Right ventricle myocardium inferior (tissue), 1 donor: ENCODE measurements at places on chromosomes 1 and 21. TPM values are rescaled to one million over a fixed set of nuclear protein-coding genes. Genes with fewer than 3 reads are reported as not detected.
A peak's percentile ranks its signal among the peaks of the same experiment; 100 is the strongest.

RCOR3 gene
- total RNA-seq = 46.5 TPM

KIF2C gene
- total RNA-seq = 0.87 TPM

ADGRB2 gene
- 16.1 TPM for total RNA-seq

CNKSR1 gene
- total RNA-seq = 1.8 TPM

GPA33 gene
- total RNA-seq = 0.62 TPM

TMEM52 gene
- 1.2 TPM for total RNA-seq

CAPZA1 gene
- total RNA-seq = 30.5 TPM

DNA sequence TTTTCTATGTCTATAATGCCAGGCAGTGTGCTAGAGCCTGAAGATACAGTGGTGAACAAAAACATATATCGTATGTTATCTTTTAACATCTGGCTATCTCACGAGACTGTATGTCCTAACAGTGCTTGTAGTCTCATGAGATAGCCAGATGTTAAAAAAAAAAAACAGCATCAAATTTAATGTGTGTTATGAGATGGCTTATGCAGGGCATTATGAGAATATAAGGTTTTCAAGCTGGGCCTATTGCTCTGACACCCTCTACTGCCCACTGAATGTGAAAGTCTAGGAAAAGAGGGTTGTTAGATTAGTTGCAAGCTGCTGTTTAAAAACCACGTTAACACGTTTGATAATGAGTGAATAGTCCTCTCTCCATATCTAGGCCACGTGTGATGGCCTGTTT, 109.8 kb downstream of the CACHD1 start:
- DNase-seq = no peak

GRCh38 chr1:160256396-160257046, 5.8 kb downstream of the DCAF8 start:
- DNase-seq = no peak

DNA sequence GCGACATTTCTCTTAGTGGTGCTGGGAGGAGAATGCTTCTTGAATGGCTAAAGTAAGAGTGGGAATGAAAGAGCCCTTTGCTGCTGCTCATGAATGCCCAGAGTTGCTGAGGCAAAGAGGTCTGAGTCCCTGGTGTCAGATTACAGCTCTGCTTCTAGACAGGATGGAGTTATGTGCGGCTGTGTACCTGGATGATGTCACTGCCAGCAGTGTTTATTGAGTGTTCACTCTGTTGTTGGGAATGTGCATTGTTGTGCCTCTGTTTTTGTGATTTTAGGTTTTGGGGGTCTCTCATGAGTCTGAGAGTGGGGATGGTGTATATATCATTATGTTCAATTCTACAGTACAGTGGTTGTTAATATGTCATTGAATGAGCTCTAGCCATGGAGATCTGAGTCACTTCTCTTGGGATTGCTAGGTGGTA, 2.7 kb downstream of the CDC14A start:
- no peak for DNase-seq

- peak; percentile 91 for DNase-seq
Measured at GRCh38 chr1:21334214-21335087, 44.2 kb upstream of the ECE1 start.

GRCh38 chr1:205604825-205605505, 26.8 kb downstream of the ELK4 start:
- no peak for DNase-seq

GRCh38 chr1:207084701-207085180, 3.9 kb upstream of the C4BPB start:
- DNase-seq = no peak

DNA sequence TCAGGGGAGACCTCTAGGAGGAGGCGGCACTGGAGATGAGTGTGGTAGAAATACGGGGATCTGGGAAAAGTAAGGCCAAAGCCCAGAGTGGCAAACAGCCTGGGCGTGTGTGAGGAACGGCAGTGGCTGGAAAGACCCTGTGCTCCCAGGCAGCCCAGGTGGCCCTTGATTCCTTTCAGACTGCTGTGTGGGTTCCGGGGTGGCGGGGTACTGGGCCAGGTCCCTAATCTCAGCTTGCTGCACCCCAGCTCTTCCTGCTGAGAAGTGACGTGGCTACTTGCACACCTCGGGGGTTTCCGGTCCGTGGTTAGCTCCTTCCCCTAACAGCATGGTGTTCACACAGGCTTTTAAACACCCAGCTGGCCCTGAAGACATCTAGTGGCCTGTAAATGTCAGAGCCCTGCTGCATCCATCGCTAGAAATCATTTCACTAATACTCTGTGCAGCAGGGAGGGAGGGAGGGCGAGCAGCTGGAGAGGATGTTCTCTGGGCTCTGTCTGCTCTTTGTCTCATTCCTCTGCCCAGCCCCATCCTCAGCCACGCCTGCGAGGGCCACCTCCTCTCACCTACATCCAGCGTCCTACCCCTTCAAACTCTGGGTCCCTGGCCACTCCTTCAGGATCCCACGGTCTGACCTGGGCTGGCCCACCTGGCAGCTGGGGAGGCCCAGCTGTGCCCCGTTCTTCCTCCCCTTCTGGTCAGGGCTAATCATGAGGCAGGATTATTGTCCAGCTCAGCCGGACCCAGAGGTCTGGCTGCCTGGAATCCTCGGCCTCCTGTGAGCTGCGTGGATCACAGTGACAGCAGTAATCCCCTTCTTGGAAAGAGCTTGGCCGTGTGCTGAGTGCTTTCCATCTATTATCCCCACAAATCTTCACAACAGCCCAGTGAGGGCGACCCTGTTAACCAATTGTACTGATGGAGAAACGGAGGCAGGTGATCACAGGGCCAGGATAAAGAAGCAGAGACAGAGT, 7.2 kb downstream of the ZDHHC18 start:
- peak; percentile 83 for DNase-seq

DNA sequence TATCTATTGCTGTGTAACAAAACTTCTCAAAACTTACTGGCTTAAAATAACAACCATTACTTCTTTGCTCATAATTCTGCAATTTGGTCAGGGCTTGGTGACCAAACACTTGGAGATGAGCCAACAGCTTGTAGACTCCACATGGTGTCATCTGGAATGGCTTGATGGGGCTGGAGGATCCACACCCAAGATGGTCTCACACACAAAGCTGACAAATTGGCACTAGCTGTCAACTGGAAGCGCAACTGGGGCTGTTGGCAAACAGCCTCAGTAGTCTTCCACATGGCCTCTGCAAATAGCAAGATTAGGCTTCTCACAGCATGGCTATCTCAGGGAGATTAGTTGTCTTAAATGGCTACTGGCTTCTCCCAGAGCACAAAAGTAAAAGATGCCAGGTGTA, 27.1 kb upstream of the MTF2 start:
- DNase-seq = no peak

- DNase-seq = no peak
Measured at GRCh38 chr1:210362526-210362925, 33.8 kb downstream of the HHAT start.

DNA sequence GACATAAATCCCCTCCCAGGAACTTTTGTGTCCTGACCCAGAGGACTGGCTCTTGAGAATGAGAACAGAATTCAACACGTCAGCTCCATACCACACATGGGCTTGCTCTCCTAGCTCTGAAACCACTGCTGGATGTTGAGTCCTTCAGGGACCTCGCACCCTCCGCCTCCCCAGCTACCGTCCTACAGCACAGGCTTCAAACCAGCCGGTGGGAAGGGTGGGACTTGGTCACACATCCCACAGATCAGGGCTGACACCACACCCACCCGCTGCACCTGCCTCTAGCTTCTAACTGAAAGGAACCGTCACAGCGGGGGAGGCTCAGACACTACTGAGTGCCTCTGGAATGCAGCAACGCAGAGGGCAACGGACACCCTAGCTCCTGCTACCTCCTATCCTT, 24.0 kb downstream of the MRAP start:
- DNase-seq = no peak

- peak; percentile 59 for DNase-seq
Measured at GRCh38 chr21:45417256-45417950, 12.4 kb downstream of the COL18A1 start.

DNA sequence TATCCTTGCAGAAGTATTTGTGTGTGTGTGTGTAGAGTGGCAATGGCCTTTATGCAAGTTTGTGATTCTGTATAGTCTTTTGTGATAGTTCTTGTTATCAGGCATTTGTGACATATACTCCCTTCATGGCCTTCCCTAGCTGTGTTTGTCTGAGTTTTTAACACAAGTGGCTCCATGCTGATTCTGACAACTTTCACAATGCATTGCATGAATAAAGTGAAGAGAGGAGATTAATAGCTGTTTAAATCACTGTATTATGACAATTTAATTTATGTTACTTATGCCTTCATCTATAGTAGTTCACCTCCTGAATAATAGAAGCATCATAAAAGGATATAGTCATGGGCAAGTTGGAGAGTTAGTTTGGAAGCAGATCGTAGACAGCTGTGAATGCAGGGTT, 17.2 kb upstream of the MCOLN3 start:
- no peak for DNase-seq

DNA sequence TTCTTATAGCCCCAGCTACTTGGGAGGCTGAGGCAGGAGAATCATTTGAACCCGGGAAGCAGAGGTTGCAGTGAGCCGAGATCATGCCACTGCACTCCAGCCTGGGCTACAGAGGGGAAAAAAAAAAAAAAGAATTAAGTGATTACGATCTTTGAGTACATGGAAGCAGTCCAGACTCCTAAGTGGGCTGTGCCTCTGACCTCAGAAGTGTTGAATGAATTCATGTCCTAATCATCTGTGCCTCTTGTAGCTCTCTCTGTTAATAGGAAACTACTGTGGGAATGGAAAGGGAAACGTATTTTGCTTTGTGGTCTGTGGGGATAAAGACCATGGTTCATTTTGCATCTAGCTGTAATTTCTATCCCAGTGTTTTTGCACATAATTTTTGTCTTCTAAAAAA, 8.4 kb upstream of the IVNS1ABP start:
- no peak for DNase-seq

DNA sequence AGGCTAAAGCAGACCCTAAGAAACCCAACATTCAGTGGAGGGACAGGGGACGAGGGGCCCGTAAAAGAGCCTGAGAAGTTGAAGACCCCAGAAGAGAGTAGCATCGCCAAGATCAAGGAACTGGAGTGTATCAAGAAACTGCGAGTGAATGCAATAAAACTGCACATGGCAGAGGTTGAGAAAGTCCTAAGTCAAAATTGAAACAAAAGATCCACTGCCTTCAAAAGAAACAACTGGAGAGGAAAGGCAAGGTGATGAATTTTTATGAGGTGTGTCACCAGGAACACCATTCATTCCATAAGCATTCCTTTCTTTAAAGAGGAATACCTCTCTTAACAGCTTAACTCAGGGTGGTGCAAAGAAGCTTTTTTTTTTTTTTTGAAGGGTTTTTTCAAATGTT, 38.3 kb upstream of the ADORA3 start:
- no peak for DNase-seq

DNA sequence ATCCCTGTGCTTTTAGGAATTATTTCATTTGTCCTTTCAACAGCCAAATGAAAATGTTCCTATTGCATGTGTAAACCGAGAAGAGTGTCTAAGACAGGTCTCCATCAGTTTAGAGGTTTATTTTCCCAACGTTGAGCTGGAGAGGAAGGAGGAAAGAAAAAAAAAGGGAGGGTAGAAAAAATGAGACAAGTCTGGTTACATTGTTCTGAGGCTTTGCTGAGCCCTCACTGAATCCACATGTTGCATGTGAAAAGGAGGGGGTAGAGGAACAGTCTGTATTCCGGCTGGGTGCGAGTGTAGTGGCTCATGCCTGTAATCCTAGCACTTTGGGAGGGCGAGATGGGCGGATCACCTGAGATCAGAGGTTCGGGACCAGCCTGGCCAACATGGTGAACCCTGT, 19.2 kb upstream of the PDIK1L start:
- DNase-seq = no peak

DNA sequence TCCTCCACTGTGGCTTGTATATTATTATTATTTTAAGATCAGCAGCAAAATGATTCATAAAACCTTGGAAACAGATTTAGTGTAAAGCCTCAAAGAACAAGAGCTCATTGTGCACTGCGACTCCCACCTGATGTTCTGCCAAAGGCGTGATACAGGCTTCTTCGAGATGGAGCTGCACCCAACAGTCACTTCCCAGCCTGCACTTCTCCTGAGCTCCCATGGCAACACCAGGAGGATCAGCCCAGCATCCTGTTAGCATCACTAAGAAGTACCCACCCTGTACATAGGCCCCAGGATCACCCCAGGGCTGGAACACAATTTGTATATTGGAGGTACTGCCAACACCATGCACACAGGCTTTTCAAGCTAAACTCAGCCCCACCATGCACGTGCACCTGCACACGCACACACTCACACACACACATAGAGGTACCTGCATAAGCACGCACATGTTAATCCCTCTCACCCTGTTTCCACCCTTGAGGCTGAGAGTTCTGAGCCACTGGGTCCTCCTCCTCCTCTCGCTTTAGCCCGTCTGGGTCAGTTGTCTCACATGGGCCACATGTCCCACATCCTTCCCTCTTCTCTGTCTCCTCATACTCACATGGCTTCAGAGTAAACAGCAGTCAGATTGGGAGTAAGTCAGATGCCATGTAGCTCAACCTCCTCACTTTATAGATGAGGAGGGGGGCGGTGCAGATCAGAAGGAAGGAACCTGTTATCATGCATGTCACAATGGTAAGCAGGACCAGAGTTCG, 281.9 kb upstream of the POU3F1 start:
- DNase-seq = no peak

GRCh38 chr1:40663324-40664166, 1.9 kb downstream of the RIMS3 start:
- DNase-seq = no peak

DNA sequence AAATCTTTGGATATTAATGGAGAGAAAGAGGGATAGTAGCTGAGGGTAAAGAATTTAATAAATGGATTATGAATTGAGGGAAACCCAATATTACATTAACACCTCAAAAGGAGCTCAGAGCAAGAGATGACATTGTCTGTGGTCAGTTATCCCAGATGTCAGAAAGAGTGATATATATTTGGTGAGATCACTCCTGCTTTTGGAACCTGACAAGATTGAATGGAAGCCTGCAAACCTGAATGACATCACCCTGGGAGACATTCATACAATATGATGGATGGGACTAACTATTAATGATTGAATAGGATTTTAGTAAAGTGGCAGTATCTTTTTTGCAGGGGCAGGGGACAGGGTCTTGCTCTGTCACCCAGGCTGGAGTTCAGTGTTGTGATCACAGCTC, 6.8 kb upstream of the IFI6 start:
- DNase-seq = no peak
